OCI-LY7 (cell line): ENCODE measurements at places on chromosomes 4 and X. TPM values are rescaled to one million over a fixed set of nuclear protein-coding genes. Genes with fewer than 3 reads are reported as not detected.

DNA sequence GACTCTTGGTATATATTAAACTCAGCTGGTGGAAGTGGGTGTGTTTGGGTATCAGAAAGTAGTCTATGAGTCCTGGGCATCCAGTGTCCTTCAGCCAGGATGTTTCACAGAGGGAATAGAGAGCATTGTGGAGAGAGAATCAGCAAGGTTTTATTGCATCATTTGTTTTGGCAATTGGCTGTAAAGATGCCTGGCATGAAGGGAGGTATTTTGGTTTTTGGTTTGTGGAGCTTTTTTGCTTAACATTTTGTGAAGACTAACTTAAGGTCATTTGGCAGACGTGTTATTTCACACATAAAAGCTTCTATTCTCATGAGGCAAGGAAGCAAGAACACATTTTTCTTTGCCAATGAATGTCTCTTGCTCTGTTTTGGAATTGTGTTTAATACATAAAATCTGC is 71.1 kb downstream of the DCLK2 start:
- DNase-seq = no peak

GRCh38 chr4:105835177-105835576 is 60.1 kb upstream of the NPNT start:
- no peak for DNase-seq

DNA sequence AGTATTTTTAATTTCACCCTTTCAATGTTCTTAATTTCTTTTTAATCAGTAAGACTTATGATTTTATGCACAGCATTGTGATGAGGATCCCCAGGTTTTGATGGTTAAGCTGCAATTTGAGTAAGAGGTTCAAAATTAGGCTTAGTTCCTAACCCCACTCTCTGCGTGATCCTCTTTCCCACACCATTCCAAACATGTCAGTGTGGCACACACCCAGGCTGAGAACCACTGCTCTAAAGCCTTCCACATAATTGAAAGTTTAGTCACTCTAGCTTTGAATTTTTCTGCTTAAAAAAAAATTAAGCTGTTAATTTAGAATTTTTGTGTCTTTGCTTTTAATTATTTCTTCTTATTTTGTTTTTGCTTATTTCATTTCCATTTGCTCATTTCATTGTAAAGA is 68.8 kb upstream of the SLC7A11 start:
- no peak for DNase-seq

DNA sequence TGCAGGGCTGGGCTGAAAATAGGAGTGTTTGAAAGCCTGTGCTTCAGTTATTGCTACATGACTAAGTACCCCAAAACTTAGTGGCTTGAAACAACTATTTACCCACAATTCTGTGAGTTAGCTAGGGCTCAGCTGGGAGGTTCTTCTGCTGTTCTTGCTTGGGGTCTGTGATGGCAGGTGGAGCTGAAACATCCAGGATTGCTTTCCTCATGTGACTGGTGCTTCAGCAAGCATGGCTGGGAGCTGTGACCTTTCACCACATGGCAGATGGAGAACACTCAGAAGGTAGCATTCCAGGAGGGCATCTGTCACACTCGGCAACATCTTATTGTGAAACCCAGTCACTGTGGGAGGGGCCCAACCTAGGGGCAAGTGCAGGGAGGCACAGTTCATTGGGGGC is 57.0 kb upstream of the TBC1D14 start:
- DNase-seq = no peak

CCDC158 gene
- total RNA-seq = not detected in 2 replicates
